HuH-7.5 (cell line): ENCODE measurements at places on chromosomes 4 and X.

DNA sequence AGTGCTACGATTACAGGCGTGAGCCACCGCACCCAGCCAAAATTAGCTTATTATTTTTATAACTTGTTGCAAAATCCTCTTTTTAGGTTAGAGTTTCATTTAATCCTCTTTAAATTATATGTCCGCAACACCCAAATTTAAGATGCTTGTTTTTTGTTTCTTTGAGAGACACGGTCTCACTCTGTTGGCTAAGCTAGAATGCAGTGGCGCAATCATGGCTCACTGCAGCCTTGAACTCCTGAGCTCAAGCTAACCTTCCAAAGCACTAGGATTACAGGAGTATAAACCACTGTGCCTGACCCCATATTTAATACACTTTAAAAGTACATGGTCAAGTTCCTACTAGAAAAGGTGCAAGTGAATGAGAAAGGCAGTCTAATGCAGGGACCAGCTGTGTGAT is 2.2 kb downstream of the RBBP7 start:
- no peak for DNase-seq

- no peak for DNase-seq
Measured at GRCh38 chrX:150212672-150213480, 150.2 kb upstream of the MAMLD1 start.

- no peak for DNase-seq
Measured at GRCh38 chr4:184320631-184321030, 103.0 kb upstream of the ENPP6 start.

DNA sequence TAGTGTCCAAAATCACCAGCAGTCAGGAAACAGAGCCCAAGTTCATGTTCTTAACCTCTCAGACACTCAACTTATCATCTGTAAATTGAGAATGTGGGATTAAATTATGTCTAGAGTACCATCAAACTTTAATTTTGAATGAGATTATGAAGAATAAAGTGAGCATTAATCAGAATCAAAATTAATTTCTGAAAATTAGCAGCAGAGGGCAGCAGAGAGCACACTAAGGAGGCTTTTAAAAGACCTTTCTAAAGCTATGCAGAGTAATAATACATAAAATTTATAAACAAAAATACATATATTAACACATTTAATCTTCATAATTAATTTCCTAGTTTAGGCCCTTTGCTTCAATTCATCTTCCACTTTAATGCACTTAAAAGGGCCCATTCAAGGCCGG is 7.1 kb downstream of the TASL start:
- DNase-seq: no peak

DNA sequence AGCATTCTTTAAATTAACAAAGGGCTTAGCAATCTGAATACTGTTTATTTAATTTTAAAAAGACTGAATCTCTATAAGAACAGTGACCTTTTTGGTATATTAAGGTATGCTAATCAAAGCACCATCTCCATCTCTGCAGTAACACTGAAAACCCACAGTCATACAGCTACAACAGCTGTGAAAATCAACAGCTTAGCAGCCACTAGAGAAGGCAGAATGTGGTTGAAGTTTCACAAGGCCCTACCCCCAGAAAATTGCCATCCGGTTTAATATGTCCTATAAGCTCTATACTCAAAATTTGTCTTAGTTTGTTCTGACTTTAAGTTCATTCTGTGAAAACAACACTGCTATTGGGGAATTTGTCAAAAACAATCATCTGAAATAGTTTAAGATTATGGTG is 128.7 kb downstream of the OPHN1 start:
- no peak for DNase-seq

DNA sequence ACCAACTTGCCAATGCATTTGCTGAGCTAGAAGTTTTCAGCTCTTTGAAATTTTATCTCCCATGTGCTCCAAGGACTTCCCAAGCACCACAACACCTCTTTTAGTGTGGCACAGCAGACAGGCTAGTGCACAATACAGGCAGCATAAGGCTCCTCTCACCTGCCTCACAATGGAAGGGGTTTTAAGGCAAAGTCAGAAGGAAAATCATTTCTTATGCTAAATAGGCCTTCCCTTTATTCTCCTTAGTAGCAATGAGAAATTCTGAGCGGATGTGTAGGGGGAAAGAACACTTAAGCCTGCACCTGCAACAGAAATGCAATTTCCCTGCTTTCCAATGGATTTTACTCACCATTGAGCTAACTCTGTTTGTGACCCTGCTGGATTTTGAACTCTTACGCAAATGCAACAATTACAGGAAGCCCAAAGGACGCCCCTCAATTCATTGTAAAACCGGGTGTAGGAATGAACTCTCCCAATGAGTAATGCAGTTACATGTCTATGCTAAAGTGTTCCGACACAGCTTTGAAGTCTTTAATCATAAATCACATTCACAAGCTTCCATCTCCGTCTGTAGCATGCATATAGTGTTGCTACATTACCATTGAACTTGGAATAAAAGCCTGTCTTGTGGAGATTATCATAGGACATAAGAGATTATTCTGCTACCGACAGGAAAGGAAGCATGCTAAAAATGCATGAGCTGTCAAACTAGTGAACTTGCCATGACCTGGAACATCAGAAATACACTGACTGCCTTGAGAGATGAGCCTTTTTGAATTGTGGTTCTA is 1084.9 kb downstream of the RPA4 start:
- DNase-seq: no peak

- no peak for DNase-seq
Measured at GRCh38 chrX:19040373-19040772, 56.5 kb upstream of the PHKA2 start.

DNA sequence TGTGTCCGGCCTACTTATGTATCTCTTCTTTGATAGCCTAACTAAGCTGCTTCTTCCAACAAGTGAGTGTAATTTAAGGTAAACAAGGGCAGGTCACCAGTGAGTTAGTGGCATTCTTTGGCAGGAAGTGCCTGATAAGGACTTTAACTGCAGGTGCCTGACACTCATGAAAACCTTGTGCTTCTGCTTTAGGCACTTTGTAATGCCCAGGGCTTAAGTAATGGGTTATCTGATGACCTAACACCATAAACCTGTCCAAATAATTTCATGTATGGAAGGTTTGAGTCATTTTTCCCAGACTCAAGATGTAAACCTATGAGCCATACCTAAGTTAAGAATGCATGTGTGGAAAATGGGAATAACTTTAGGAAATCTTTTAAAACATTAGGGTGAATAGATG is 43.0 kb downstream of the BCOR start:
- DNase-seq: no peak

GRCh38 chrX:37380924-37381323 is 31.8 kb downstream of the PRRG1 start:
- DNase-seq: no peak

DNA sequence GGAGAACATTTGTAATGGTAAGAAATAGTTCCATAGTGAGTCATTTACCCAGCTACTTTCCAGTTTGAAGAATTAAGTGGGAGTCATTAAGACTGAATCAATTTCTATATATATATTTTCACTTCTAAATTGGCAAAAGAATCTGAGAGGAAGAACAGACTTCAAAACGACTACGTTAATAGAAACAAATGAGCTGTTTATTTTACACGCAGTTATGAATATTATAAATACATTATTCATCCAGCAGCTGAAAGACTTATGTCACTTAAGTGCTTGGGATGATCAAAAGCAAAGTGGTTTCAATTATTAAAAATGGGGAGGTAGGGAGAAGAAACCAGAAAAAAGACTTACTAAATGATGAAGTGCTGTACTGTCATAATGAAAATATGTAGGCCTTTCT is 260.5 kb upstream of the DDX53 start:
- no peak for DNase-seq
